ENCODE measurements at places on chromosomes 4 and X. TPM values are rescaled to one million over a fixed set of nuclear protein-coding genes. Genes with fewer than 3 reads are reported as not detected.

The PPP1R2C gene
- not detected for total RNA-seq

The C4orf33 gene
- 9.4 TPM for total RNA-seq

GRCh38 chr4:48137846-48138245 lies 3.8 kb upstream of the TXK start:
- H3K27ac ChIP-seq: no peak overlapping the region
- H3K36me3 ChIP-seq: no peaks in the 10 kb centered on the region
- no peak for DNase-seq
- H3K27me3 ChIP-seq: no peaks in the 10 kb centered on the region
- H3K4me3 ChIP-seq: no peak overlapping the region

- H3K4me3 ChIP-seq: no peak overlapping the region
- no peak for DNase-seq
- no peaks in the 10 kb centered on the region for H3K36me3 ChIP-seq
- no peak overlapping the region for H3K27ac ChIP-seq
- H3K4me1 ChIP-seq: peaks cover 3% of the 10 kb centered on the region
Measured at GRCh38 chr4:139319571-139319970, 17.3 kb upstream of the NDUFC1 start.

DNA sequence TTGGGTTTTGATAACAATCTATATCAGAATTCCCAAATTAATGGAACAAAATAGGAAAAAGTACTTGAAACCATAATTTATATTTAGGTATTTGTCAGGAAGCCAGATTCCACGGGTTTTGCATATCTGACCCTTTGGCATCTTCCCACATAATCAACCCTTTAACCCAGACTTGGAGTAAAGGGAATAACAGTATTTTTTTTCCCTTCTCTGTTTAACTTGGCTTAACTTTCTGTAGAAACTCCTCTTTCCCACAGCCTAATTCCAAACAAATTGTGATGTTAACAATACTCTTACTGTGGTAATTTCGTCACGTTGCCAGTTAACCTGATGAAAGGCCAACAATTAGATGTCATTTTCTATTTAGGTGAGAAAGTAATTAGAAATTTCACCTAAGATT lies 49.4 kb upstream of the GUCY1A1 start:
- H3K36me3 ChIP-seq: no peaks in the 10 kb centered on the region
- no peak overlapping the region for H3K4me3 ChIP-seq
- H3K27ac ChIP-seq: no peak overlapping the region
- peaks cover 7% of the 10 kb centered on the region for H3K4me1 ChIP-seq
- peak; percentile 95 for DNase-seq

DNA sequence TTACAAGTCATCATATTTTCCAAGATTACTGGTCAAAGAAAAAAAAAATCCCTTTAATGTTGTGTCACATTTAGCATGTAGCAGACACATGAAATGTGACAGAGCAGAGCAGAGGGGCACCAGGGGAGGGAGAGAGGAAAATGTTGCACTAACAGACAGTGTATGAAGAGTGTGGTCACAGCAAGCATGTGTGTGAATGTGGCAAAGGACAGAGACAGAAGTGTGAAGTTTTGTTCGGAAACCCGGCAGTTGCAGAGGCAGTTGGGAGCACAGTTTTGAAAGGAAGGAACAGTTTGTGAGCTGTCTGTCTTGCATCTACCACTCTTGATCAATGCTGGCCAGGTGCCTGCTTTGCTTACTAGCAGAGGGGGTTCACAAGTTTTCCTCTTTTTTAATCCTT lies 83.9 kb upstream of the MAP3K15 start:
- no peaks in the 10 kb centered on the region for H3K27me3 ChIP-seq
- no peak overlapping the region for H3K27ac ChIP-seq
- no peaks in the 10 kb centered on the region for H3K36me3 ChIP-seq
- no peak overlapping the region for H3K4me3 ChIP-seq
- DNase-seq: no peak

GRCh38 chrX:134184936-134185335 lies 52.0 kb upstream of the CCDC160 start:
- H3K27ac ChIP-seq: no peak overlapping the region
- DNase-seq: no peak
- no peak overlapping the region for H3K4me3 ChIP-seq
- peaks cover 2% of the 10 kb centered on the region for H3K27me3 ChIP-seq
- no peaks in the 10 kb centered on the region for H3K36me3 ChIP-seq

DNA sequence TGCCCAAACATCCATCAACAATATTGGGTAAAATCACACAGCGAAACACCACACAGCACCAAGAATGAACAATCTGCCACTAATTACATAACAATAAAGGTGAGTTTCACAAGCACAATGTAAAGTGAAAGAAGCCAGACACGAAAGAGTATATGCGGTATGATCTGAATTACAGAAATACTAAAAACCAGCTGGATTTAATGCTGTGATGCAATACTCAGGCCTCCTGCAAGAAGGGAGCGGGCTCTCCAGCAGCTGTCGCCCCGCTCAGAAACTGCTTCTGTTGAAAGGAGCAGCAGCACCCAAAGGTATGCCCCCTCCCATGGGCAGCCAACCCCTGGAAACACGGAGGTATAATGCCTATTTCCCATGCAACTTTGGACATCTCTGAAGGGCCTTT lies 77.0 kb downstream of the PAPSS1 start:
- no peaks in the 10 kb centered on the region for H3K4me1 ChIP-seq
- H3K4me3 ChIP-seq: no peak overlapping the region
- H3K27me3 ChIP-seq: no peaks in the 10 kb centered on the region
- H3K36me3 ChIP-seq: peaks cover 7% of the 10 kb centered on the region
- no peak overlapping the region for H3K27ac ChIP-seq
- DNase-seq: no peak

Measured in endothelial cell of umbilical vein (primary cell).